ENCODE measurements at places on chromosomes 4 and X.

- no peak for DNase-seq
Observed at GRCh38 chr4:87002682-87003043, 67.9 kb downstream of the AFF1 start.

GRCh38 chrX:968148-968965 is 244.1 kb downstream of the CRLF2 start:
- no peak for DNase-seq

GRCh38 chr4:157558016-157558415 is 337.5 kb downstream of the GRIA2 start:
- no peak for DNase-seq

GRCh38 chr4:37836838-37837440 is 10.5 kb downstream of the PGM2 start:
- no peak for DNase-seq

DNA sequence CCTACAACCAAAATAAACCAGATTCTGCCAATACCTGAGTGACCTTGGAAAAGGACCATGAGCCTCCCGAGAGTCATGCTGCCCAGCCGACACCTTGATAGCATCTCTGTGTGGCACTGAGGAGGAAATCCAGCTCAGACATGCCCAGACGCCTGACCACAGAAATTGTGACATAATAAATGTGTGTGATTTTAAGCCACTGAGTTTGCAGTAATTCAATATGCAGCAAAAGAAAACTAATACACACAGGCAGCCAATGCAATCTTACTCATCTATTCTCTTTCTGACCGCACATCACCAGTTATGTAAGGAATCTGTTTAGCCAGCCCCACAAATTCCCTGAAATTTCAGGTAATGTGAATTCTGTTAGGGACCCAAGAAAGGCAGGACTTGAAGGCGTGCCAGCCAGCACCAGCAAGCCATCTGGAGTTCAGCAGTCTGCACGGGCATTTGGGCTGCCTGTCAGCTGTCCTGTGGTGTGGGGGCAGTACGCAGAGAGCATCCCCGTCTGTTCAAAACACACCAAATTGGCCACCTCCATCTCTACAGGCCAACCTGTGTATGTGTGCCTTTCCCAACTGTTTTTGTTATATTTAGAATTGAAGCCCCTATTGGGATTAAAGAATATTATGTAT is 176.4 kb downstream of the NLGN4X start:
- no peak for DNase-seq

DNA sequence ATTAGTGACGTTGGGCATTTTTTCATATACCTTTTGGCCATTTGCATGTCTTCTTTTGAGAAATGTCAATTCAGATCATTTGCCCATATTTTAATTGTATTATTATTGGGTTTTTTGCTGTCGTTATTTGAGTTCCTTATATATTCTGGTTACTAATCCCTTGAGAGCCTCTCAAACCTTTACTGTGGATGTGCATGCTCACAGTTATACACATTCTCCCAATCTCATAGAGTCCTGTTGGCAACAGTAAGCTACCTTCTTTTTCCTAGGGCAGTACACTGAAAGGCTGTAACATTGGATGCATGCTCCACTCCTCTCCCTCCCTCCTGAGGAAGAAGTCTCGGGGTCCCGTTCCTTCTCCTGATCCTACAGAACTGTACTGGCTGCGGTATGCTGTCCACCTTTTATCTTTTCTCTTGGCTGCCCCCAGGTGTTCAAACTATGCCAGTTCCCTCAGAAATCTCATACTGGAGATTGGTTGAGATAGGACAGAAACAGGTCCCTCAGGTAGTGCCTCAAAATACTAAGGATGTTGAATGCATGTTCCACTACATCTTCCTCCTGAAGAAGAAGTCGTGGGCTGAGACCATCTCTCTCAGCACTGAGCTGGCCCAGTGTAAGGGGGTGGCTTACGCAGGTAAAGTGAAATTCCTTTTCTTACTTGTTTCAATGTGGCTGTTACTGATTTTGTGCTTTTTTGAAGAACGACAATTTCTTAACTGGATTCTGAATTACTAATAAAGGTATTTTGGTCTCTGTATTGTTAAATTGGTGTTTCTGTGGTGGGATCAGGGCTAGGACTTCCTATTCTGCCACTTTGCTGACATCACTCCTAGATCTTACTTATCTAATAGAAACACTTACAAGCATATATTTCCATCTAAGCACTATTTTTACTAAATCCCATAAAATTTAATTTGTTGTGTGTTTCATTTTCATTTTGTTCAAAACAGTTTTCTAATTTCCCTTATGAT is 145.4 kb upstream of the HUWE1 start:
- no peak for DNase-seq

- no peak for DNase-seq
Observed at GRCh38 chr4:56874166-56874565, 33.5 kb upstream of the REST start.
